ENCODE measurements at places on chromosomes 2 and 18. TPM values are rescaled to one million over a fixed set of nuclear protein-coding genes. Genes with fewer than 3 reads are reported as not detected.

- no peak overlapping the region for H3K27ac ChIP-seq
- no peak overlapping the region for H3K4me3 ChIP-seq
- H3K36me3 ChIP-seq = no peaks in the 10 kb centered on the region
Observed at GRCh38 chr18:44497311-44497710, 183.4 kb upstream of the SETBP1 start.

- DNase-seq = no peak
- H3K27ac ChIP-seq = no peak overlapping the region
- peaks cover 4% of the 10 kb centered on the region for H3K27me3 ChIP-seq
- no peaks in the 10 kb centered on the region for H3K36me3 ChIP-seq
- H3K4me1 ChIP-seq = no peaks in the 10 kb centered on the region
Observed at GRCh38 chr2:79223539-79223938, 64.0 kb upstream of the REG3A start.

GRCh38 chr18:5155218-5155906 lies 41.7 kb downstream of the AKAIN1 start:
- no peaks in the 10 kb centered on the region for H3K4me1 ChIP-seq
- no peak for DNase-seq
- no peak overlapping the region for H3K4me3 ChIP-seq
- no peaks in the 10 kb centered on the region for H3K27me3 ChIP-seq
- no peaks in the 10 kb centered on the region for H3K36me3 ChIP-seq

DNA sequence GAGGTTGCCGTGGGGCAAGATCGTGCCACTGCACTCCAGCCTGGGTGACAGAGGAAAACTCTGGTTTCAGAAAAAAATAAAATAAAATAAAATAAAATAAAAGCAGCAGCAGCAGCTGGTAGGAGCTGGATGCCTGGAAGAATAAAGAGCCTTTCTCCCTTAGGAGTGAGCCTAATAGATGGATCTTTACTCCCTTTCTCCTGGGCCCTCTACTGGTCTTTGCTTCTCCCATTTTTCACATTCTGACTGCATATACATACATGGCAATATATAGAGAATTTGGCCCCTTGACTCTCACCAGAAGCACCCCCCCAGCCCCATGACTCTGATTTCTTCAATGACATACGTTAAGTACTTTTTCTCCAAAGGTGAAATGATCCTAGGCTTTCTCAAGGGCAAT lies 9.8 kb upstream of the MALT1 start:
- H3K36me3 ChIP-seq = no peaks in the 10 kb centered on the region
- no peak overlapping the region for H3K27ac ChIP-seq
- H3K4me1 ChIP-seq = no peaks in the 10 kb centered on the region
- no peaks in the 10 kb centered on the region for H3K27me3 ChIP-seq
- H3K4me3 ChIP-seq = no peak overlapping the region
- DNase-seq = no peak

DNA sequence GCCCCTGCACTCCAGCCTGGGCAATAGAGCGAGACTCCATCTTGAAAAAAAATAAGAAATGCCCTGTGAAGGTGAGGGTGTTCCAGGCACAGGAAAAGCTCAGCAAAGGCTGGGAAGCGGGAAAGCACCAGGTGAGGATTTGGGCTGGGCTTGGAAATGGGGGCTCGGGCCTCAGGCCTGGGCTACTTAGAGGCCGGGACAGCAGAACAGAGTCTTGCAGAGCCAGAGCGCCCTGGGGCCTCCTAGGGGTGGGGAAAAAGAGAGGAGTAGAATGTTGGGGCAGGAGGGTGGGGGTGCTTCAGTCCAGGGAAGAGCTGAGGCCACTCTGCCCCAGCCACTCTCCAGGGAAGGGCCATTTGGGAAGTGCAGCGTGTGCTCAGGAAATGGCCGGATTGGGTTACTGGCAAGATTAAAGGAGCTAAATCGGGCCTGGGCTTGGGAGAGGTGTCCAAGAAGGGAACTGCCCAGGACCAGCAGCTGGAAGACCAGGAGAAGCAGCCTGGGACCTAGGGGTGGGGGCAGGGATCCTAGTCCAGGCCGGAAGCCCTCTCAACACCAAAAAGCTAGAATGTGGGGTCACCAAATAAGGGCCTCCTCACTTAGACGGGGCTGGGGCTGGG lies 13.8 kb upstream of the DES start:
- DNase-seq = peak; percentile 57
- peaks cover 22% of the 10 kb centered on the region for H3K4me1 ChIP-seq
- no peaks in the 10 kb centered on the region for H3K27me3 ChIP-seq
- H3K4me3 ChIP-seq = no peak overlapping the region
- no peak overlapping the region for H3K27ac ChIP-seq
- no peaks in the 10 kb centered on the region for H3K36me3 ChIP-seq

- H3K36me3 ChIP-seq = no peaks in the 10 kb centered on the region
- H3K27me3 ChIP-seq = no peaks in the 10 kb centered on the region
- no peak overlapping the region for H3K27ac ChIP-seq
- no peak for DNase-seq
- no peaks in the 10 kb centered on the region for H3K4me1 ChIP-seq
Observed at GRCh38 chr2:56390644-56391043, 206.9 kb downstream of the CCDC85A start.

GRCh38 chr18:23882616-23883276 lies 131.8 kb upstream of the TTC39C start:
- H3K4me1 ChIP-seq = no peaks in the 10 kb centered on the region
- H3K36me3 ChIP-seq = no peaks in the 10 kb centered on the region
- H3K4me3 ChIP-seq = no peak overlapping the region
- H3K27me3 ChIP-seq = no peaks in the 10 kb centered on the region
- DNase-seq = no peak

GRCh38 chr2:58731488-58731869 lies 490.4 kb upstream of the FANCL start:
- no peak overlapping the region for H3K27ac ChIP-seq
- H3K36me3 ChIP-seq = no peaks in the 10 kb centered on the region
- no peak for DNase-seq
- H3K27me3 ChIP-seq = no peaks in the 10 kb centered on the region

GTF2A1L gene
- total RNA-seq = not detected

SLC25A52 gene
- total RNA-seq = 1.1 TPM

RPE gene
- total RNA-seq = 55.5 TPM

IL1F10 gene
- not detected for total RNA-seq

CTDSP1 gene
- total RNA-seq = 115 TPM

APCDD1 gene
- 7.5 TPM for total RNA-seq

REG3A gene
- total RNA-seq = not detected

NT5C1B gene
- not detected for total RNA-seq

GALNT14 gene
- total RNA-seq = 2.0 TPM

DSG2 gene
- 112 TPM for total RNA-seq

All from endodermal cell (in vitro differentiated cells).